ENCODE measurements at places on chromosomes 4 and X. TPM values are rescaled to one million over a fixed set of nuclear protein-coding genes. Genes with fewer than 3 reads are reported as not detected.

Gene FUNDC1
- total RNA-seq, result 1.00 TPM

Gene GAGE12H
- total RNA-seq, result not detected

Gene PNCK
- total RNA-seq, result 74.4 TPM

Gene TMEM144
- 26.9 TPM for total RNA-seq

Gene CPLX1
- 3.7 TPM for total RNA-seq

Gene NR3C2
- total RNA-seq, result 129 TPM

- no peak for DNase-seq
Observed at GRCh38 chr4:132669786-132670185, 479.3 kb upstream of the PCDH10 start.

GRCh38 chrX:48893556-48894348 lies 3.8 kb downstream of the TIMM17B start:
- DNase-seq, result no peak

GRCh38 chrX:69278031-69278687 lies 112.9 kb upstream of the PJA1 start:
- DNase-seq, result no peak

DNA sequence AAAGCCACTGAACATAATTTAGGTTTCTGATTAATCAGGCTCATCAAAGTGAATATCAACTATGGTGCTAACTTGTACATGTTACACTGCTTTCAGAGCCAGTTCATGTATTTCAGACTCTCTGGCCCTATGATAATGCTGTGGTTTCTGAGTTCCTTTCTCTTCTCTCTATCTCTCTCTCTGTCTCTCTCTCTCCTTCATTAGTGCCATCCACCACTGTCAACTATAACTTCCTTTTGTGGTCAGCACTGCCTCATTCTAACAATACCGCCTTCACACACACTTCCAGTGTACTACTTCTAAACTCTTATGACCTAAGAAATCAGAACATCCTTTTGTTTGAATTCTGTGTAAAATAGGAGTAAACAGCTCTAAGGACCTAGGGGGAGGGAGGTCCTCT lies 907.1 kb downstream of the RPA4 start:
- no peak for DNase-seq

DNA sequence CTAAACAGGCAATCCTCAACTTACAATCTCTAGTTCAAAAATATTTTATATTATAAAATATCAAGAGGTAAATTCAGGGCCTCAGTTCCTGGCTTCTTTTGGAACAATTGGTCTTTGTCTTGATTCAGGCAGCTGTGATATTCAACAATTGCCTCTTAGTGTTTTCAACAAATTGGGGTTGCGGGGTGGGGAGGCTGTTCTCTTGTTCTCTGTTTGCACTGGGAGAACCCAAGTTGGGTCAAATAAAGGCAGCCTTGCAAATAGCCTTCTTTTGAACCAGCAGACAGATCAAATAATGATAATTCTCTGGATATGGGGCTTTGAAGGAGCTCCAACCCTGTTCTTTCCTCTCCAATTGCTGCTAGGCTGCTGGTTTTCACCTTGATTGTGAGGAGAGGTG lies 142.5 kb downstream of the COL4A5 start:
- no peak for DNase-seq

GRCh38 chrX:150635952-150636351 lies 57.2 kb upstream of the MTMR1 start:
- DNase-seq, result no peak

DNA sequence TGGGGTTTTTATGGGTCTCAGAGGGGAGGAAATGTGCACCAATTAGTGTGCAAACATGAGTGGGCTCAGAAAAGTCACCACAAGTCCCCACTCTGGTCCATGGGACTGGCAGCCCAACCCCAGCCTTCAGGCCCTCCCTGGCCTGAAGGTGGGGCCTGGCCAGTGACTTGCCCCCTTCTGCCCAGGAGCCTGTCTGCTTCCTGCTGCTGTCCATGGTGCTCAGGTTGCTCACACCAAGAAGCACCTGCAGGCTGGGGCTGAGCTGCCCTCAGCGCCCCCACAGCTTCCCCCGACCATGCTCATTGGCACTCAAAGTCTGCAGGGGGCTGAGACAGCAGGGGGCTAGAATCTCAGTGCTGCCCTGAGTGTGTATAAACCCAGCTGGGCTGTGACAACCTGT lies 30.6 kb upstream of the GC start:
- no peak for DNase-seq

GRCh38 chr4:163542275-163542674 lies 47.8 kb downstream of the TMA16 start:
- DNase-seq, result no peak

- no peak for DNase-seq
Observed at GRCh38 chrX:122421434-122422121, 762.5 kb upstream of the GRIA3 start.
